Activated CD4-positive, alpha-beta T cell treated with anti-CD3 and anti-CD28 coated beads, Interleukin-2, amount 50 U/mL, for 48 hours (primary cell): ENCODE measurements at places on chromosomes 4 and X.

- no peak for DNase-seq
Measured at GRCh38 chrX:964831-965416, 247.5 kb downstream of the CRLF2 start.

DNA sequence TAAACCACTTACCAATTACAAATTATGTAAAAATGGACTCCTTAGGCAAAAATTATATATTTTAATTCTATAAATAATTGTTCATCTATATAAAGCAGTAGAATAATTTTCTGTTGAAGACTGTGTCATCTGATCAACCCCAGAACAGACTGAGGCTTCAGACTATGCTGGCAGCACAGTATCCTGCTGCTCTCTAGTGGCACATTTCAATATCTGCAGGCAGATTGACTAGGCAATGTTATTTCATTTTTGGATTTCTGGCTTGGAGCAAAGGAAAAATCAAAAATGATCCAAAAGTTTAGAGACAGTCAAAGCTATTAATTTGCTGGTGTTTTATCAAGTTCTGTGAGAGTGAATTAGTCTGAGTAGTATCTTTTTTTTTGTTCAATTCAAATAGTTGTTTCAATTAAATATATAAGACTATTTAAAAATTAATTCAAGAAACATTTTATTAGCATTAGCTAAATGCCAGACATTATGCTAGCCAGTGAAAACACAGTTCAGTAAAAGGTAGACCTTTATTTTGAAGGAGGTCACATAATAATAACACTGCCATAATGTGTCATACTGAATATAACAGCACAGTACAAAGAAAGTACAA lies 21.3 kb upstream of the SULT1E1 start:
- DNase-seq: peak; percentile 2

DNA sequence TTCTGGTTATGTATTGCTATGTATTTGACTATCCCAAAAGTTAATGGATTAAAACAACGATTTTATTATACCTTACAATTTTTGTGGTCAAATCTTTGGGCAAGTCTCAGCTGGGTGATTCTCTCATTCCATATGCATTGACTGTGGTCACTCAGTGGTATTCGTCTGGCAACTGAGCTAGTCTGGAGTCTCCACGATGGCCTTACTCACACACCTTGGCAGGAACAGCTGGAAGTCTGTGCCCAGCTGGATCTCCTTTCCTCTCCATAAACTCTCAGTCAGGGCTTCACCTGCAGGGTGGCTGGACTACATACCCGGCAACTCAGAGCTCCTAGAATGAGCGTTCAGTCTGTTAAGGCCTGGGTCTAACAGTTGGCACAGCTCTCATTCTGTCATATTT lies 141.1 kb upstream of the WDFY3 start:
- DNase-seq: no peak

DNA sequence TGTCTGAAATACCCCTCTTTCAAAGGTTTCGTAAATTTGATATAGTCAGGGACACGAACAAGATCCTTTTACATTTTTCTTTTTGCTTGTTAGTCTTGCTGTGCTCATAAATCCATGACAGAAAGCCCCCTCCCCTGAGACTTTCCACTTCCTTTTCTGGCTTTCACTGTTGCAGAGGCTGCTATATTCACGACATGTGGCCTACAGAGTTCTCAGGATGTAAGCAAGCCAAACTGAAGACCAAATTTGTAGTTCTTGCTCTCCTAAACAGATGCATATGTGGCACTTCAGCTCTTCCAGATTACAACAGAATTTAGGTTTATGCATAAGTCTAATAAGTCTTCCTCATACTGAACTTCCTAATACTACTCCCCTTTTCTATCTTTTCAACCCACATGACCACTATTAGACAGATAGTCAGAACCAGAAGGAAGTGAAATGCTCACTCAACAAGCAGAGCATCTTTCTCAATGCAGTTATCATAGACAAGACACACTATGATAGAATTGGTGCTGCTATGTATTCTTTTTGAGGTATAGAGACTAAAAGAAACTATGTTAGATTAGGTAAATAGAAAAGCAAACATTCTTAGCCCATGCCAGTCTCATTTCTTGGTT lies 15.0 kb downstream of the BTK start:
- DNase-seq: no peak

DNA sequence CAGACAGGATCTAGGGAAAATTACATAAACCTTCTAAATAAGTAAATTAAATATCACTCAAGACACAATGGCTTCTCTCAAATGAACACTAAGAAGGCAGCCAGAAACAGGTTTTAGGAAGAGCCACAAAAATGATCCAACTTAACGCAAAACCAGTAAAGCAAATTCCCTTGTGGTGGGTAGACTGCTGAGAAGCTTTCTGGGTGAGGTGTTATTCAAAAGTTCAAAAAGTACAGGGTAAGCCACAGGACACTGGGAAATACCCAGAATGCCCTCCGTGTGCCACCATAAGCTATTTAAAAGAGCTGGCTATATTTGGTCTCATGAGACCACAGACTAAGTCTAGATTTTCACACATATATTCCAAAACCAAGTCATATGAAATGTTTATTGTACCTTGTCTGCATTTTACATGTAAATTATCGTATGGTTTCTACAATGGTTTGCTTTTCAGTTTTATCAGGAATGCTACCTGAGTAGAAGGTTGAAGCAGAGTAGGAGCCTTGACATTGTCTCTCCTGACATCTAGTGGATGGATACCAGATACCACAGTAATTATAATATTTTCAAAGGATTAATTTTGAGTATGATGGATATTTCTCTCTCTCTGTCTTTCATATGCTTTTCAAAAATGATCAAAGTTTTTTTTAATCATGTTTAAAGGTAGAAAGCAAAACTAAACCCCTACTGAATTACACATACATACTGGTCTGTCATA lies 109.3 kb upstream of the KLHL13 start:
- no peak for DNase-seq
